OCI-M1 (cell line): ENCODE measurements at places on chromosomes 7 and 10.

DNA sequence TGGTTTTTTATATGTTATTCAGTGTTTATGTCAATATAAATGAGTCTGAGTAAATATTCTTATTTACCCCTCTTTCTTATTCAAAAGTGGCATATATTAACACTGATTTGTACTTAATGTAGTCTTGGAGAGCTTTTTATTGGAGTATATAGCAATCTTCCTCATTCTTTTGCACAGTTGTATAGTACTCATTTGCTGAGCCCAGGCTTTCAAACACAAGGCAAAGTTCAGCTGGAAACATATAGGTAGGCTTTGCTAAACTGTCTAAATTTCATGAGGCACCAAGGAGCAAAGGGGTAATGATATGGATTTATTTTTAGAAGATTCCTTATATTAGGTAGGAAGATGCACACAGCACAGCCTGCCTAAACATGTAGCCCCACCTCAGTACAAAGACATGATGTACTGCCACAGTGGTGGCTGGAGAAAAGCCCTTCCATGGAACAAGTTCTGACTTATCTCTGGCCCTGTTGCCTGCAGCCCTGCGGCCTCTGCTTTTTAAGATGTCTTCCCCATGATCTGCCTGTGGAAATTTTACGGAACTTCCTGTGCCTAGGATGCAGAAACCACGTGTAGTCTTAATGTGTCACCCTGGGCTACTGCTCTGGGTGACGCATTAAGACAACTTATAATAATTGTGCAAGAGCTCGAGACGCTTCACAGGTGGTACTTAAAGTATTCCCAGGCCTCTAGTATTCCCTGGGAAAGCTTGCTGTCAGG lies 9.6 kb upstream of the PDCD4 start:
- DNase-seq, result no peak

DNA sequence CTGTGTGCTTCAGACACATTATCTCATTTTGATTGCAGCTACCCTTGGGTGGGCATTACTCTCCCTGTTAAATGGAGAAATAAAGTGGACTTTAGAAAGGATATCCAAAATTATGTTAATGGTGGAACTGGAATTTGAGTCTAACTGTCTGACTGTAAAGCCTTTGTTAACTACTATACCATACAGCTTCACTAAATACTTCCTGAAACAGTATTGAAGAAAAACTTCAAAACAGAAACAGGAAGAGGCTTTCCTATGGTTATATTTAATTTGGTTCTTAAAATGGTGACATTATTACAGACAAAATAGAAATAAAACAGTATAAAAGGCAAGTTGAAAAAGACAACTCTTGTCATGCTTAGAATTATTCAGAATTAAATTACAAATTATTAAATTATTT lies 25.0 kb downstream of the SPAG6 start:
- DNase-seq, result peak; percentile 61

GRCh38 chr7:1667566-1668395 lies 2.3 kb upstream of the ELFN1 start:
- DNase-seq, result no peak

DNA sequence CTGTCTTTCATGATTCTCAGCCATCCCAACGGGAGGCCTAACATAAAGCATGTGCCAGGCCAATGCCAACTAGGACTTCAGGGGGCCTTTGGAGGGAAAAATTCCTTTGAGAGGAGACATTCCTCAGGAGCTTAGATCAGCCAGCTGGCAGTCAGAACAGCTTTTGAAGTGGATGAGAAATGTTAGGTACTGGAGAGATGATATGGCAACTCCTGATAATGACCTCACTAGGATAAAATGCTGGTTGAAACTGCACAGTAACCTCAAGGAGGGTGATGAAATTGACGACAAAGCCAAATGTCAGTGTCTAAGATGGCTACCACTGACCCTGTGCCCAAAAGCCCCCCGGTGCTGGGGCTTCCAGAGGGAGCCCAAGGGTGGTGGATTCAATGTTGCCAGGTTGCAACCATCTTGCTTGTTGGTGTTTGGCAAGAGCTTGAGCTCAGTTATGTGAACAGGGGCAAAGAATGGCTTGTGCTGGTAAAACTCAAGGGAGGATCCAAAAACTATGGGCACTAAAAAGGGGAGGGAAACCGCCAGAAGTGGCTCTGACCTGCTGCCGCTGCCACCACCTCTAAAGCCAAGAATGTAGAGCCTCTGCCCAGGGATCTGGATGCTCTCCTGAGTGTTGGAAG lies 121.2 kb downstream of the UBE2H start:
- DNase-seq, result peak; percentile 4

- no peak for DNase-seq
Observed at GRCh38 chr10:117159390-117159789, 21.3 kb upstream of the VAX1 start.

- DNase-seq, result no peak
Observed at GRCh38 chr10:59354434-59354833, 7.9 kb downstream of the FAM13C start.

GRCh38 chr10:92547676-92548075 lies 26.2 kb downstream of the IDE start:
- DNase-seq, result no peak

DNA sequence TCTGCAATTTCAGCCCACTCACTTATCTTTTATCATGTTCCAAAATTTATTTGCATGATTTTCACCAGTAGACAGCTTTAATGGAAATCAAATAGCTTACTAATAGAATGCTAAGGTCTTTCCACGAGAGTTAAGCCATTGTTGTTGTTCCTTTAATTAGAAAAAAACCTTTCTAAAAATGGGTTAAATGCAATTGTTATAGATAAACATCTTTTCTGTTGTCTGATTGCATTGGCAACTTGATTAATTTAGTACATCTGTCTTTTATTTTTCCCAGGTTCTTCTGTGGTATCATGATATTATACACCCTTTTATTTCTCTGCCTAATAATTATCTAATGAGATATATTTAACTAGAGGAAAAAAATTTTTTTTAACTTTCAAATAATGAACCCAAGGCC lies 487.6 kb upstream of the MBL2 start:
- DNase-seq, result no peak

DNA sequence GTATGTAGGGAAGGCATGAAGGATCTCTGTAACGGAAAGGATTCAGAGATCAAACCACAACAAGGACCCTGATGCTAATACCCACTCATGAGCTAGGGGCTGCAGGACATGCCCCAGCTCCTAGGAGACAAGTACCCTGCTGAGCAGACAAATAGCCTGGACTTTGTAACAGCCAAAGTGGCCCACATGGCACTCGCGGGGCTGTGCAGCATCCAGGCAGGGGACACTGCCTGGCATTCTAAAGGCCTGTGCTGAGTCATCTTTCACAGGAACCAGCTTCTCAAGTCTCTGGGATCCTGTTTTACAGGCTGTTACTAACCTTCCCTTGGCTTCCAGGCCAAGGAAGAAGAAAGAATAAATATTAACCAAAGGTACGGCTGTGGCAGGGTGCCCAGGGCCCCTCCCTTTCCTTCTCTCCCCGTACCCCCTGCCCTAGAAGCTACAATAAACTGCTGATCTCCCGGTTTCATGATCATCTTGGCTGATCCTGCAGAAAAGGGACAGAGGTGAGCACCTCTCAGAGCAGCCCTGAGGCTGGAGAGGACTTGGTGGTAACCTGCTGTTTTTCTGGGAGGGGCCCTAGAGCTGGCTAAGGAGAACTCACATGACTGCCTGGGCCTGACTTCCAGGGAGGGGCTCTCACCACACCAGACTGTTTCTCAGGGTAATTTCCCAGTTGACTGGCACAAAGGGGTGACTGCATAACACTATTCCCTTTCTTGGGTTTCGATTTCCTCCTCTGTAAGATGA lies 4.2 kb upstream of the RPEL1 start:
- peak; percentile 48 for DNase-seq

- DNase-seq, result no peak
Observed at GRCh38 chr10:84783909-84784308, 455.5 kb downstream of the CCSER2 start.

- no peak for DNase-seq
Observed at GRCh38 chr7:157389951-157390730, 53.3 kb downstream of the DNAJB6 start.

DNA sequence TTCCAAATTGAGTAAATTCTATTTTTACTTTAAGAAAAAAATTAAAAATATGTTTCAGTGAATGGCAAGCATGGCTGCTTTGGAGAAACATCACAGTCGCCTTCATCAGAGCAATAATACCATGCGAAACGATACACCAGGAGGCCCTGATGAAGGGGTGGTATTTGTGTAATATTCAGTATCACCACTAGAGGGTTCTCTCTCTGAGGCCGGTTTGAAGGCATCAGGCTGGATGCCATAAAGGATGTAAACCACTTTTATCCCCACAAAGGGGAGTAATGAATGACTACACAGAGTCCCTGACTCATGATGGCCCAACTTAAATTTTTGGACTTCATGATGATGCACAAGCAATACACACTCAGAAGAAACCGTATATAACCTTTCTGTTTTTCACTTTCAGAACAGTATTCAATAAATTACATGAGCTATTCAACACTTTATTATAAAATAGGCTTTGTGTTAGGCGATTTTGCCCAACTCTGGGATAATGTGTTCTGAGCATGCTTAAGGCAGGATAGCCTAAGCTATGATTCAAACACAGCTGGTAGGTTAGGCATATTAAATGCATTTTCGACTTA lies 95.5 kb downstream of the PPP1R17 start:
- peak; percentile 59 for DNase-seq

GRCh38 chr7:104883248-104883717 lies 130.7 kb upstream of the KMT2E start:
- DNase-seq, result no peak

- no peak for DNase-seq
Observed at GRCh38 chr10:98261436-98262277, 6.3 kb downstream of the LOXL4 start.

- DNase-seq, result no peak
Observed at GRCh38 chr10:22368981-22369380, 23.7 kb downstream of the SPAG6 start.

- DNase-seq, result no peak
Observed at GRCh38 chr10:76017733-76018433, 586.5 kb downstream of the LRMDA start.

- no peak for DNase-seq
Observed at GRCh38 chr7:22333680-22334141, 23.2 kb downstream of the RAPGEF5 start.

DNA sequence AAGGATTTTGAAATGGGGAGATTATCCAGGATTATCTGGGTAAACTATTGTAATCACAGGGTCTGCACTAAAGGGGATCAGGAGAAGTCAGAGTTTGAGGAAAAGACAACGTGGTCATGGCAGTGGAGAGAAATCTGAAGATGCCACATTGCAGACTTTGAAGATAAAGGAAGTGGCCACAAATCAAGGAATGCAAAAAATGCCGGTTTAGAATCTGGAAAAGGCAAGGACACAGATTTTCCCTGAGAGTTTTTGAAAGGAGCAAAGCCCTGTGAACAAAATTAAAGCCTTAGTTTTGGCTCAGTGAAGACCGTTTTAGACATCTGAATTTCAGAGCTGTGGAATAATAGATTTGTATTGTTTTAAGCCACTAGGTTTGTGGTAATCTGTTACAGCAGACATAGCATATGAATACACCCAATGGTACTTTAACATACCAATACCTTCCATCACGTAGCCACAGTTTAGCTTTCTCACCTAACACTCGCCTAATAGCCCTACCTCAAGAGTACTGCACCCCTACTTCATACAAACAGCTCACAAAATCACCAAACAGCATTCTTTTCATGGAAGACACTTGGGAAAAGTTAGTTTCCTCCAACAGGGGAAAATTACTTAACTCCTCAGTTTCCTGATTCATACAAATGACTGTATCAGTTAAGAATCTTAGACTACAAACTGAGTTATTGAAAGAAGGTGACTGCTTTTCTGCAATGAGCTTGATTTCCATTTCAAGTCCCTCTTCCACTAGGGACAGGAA lies 446.5 kb downstream of the INHBA start:
- no peak for DNase-seq

DNA sequence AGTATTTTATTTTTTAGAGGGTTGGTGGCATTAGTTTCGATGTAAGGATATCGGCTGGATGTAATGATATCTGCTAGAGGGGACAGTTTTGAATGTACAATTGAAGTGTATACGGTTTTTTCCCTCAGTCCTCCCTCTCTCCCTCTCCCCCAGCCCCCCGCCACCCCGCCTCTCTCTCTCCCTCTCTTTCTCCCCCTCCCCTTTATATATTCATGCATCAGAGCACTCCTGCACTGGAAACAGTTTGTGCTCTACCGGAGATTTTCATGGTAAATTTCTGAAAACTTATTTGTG lies 1.6 kb downstream of the GLCCI1 start:
- peak; percentile 72 for DNase-seq

DNA sequence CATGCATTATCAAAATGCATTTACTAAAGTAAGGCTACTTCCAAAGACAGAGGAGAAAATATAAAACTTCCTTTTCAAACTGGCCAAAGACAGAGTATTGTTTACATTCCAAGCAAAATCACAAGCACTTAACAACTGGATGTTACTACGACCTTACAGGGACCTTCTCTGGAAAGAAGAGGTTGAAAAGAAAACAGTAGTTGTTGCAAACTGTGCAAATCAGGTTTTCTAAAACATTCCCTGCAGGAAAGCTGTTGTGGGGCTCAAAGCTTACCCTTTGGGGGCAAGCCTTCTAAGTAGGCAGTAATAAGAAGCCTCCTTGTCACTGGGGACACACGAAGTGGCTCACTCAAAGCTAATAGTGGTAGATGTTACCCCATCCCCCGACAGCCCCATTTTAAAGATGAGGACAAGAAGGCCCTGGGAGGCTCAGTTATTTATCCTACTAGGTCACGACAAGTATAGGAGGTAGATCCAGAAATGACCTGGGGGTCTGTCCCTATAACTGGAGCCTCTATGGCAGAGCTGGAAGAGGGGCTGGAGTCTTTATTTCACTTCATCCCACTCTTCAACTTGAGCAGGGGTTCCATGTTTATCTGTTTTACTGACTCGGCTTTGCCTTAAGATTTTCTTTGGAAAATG lies 46.6 kb downstream of the ATXN7L1 start:
- DNase-seq, result no peak

GRCh38 chr7:158355456-158356065 lies 232.1 kb downstream of the PTPRN2 start:
- no peak for DNase-seq

DNA sequence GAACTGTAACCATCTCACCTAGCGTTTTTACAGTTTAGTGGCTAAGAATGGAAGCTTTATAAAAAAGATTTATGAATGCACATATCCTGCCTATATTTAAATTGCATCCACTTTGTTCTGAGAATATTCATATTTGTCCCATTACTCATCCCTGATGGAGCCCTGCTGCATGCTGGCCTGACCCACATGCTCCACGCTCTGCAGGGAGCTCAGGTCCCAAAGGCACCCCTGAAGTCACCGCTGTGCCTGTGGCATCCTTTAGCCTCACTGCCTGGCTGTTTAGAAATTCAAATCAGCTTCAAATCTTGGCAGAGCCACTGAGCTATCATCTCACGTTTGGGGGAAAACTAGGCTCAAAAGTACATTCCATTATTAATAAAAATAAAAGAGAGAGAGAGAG lies 24.4 kb downstream of the C10orf90 start:
- no peak for DNase-seq

DNA sequence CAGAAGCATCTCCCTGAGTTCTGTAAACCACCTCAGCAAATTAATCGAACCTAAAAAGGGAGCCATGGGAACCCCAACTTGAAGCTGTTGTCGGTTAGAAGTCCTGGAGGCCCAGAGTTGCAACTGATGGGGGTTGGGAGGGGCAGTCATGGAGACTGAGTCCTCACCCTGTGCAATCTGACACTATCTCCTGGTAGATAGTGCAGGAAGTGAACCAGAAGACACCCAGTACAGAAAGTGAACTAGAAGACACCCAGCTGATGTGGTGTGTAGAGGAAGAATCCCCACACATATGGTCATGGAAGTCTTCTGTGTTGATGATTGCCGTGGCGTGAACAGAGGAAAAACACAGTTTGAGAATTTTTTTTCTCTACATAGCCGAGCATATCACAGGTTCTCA lies 58.8 kb upstream of the SRRM3 start:
- DNase-seq, result no peak
